Left hindlimb (tissue), 1 donor: ENCODE measurements at places on chromosomes 12 and 14.

- no peak for DNase-seq
Measured at GRCh38 chr14:59439256-59439965, 25.8 kb downstream of the GPR135 start.

GRCh38 chr14:22837750-22838538 lies 1.6 kb downstream of the MMP14 start:
- DNase-seq = peak; percentile 59

DNA sequence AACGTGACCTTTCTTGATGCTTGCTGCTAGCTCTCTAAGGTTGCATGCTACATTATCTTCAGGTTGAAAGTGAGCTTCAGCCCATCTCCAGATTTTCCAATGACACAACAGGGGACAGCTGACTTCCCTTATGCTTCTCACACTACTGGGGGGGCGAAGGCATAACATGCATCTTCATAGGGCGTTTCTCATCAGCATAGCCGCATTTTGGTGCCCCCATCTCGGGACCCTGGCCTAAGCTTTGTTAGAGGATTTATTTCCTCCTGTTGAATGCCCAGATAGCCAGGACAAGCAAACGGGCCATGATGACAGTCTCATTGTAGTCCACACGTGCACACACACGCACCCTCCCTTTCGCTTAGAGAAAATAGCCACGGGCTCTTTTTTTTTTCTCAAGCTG lies 30.7 kb downstream of the SSPN start:
- DNase-seq = no peak

DNA sequence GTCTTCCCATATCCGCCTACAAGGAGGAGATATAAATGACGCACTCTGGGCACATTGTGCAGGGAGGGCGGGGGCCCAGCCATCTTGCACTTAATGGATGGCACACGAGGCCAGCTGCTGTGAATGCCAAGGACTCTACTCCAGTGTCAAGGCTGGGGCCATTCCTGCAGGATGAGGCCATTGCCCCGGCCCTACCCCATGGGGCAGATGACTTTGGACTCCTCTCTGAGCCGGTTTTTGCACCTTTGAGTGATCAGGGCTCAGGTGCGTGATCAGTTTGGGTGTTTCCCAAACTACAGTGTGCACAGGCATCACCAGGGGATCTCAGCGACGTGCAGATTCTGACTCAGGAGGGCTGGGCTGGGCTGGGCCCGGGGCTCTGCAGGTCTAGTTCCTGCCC lies 16.1 kb downstream of the MMAB start:
- no peak for DNase-seq

GRCh38 chr14:54040846-54041245 lies 84.2 kb upstream of the BMP4 start:
- no peak for DNase-seq
